ENCODE measurements at places on chromosomes 2 and 18. TPM values are rescaled to one million over a fixed set of nuclear protein-coding genes. Genes with fewer than 3 reads are reported as not detected.

GRCh38 chr2:86697551-86698104, 22.5 kb upstream of the RMND5A start:
- no peak for DNase-seq

The TRIM54 gene
- polyA plus RNA-seq = 1.6 TPM

DNA sequence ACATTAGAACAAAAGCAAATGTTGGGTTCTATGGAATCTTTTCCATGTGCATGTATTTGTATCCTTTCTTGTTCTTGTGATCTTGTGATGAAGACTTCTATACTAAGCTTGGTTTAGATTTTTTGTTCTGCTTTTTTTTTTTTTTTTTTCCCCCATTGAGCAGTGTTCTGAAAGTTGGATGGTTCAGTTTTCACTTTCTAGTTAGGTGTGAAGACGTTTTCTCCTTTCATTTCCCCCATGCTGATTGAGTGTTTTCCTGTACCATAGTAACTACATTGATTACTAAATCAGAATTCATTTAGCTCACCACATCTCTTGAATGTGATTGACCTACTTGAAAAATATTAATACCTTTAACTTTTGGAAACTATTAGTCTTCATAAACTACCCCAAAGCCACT, 34.1 kb downstream of the NOP58 start:
- DNase-seq = no peak

DNA sequence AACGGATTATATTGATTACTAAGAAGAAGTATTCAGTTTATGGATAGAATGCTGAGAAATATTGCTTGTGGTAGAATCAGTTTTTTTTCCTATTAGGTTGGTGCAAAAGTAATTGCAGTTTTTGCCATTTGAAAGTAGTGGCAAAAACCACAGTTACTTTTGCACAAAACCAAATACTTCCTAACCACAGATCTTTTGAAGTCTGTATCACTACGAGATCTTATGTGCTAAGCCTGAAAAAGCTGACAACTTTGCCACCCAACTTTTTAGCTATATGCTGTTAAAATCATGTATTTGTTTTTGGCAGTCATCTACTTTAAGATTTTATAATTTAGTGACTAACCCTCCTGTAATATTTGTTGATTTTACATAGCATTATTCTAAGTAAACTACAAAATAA, 24.6 kb downstream of the DNAJC10 start:
- DNase-seq = no peak

The OTOS gene
- polyA plus RNA-seq = not detected

The EFEMP1 gene
- polyA plus RNA-seq = 53.7 TPM

DNA sequence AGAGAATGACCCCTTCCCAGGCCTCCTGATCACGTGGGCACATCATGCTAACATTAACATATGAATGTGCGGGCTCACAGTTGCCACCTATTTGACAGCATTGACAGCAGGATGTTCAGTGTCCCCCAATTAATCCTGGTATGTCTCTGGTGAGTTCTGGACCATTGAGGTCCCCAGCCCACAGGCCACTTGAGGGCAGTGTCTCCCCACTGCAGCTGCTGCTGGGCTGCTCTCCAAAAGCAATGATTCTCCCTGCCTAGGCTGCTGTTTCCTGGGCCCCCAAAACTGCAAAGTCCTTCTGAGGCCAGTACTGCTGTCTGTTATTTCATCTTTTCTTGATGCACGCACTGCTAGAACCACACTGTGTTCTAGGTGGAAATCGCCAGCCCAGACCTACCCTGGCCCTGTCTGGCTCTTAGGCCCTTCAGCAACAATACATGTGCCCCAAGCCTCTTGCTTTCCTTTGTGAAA, 52.7 kb upstream of the MAPK4 start:
- DNase-seq = peak; percentile 79

The SERPINB4 gene
- not detected for polyA plus RNA-seq

DNA sequence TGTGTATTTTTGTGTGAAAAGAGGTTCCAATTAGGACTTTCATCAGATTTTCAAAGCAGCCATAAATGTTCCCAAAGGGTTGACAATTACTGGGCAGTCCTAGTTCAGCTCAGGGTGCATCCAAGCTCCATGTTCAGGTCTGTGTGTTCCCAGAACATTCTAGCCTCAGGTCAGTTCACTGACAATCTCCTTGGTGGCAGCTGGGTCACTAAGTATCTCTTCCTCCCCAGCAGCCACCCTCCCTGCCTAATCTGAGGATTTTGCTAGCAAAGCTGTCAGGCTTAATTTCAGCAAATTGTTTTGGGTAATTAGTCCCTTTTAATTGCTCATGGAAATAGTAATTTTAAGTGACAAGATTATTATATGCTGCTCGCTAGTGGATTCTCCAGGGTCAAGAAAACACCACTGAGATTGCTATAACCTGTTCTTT, 29.8 kb downstream of the UPP2 start:
- no peak for DNase-seq

The OR6B2 gene
- not detected for polyA plus RNA-seq

The LDLRAD4 gene
- 33.1 TPM for polyA plus RNA-seq

The AQP4 gene
- 382 TPM for polyA plus RNA-seq

- no peak for DNase-seq
These were observed 1.2 kb downstream of the TNS1 start for GRCh38 chr2:218001629-218002028.

The PJVK gene
- polyA plus RNA-seq = 11.6 TPM

DNA sequence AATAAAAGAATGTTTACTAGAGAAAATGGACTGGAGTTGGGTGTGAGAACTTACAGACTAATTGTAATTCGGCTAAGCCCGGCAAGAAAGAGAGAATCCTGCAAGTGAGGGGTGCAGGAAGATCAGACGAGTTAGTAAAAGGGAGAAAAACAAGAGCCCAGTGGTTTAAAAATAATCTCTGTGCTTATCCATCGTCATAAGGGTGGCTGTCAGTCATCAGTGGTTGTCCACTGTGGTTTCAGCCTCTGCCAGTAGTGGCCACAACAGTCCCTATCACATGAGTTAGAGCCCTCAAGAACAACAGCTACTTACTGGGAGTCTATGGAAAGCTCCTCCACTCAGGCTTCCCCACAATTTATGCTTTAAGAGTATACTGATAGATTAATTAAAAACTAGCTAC, 239.8 kb downstream of the SETBP1 start:
- no peak for DNase-seq

DNA sequence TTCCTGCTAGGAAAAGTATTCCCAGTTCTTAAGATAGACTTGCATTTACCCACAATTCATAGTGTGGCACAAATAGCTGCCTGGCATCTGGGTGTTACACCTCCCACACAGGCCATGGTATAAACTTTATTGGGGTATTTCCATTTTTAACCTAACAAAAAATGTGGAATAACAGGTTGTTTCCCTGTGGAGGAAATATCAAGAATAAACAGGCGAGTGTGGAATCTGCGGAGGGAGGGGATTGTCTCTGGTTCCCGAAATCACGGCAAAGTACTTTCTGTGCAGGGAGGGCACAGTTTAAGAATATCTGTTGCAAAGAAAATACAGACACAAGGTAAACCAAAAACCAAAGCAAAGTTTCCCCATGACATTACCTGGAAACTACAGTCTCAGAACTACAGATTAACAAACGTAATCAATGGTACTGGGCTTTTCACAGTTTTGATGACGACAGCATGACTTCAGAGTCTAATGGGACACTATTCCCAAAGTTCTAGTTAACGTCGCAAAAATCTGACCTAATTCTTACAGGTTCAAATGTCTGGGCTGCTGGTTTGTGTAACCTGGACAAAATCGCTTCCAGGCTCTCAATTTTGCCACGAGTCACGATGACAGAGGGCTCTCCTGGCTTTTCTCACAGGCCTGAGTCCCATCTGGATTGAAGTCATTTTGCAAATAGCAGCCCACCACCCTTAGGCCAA, 1.4 kb downstream of the STARD7 start:
- no peak for DNase-seq

The FSIP2 gene
- 1.2 TPM for polyA plus RNA-seq

- DNase-seq = no peak
These were observed 8.9 kb upstream of the PGAP1 start for GRCh38 chr2:196935432-196935831.

The ARHGAP28 gene
- 9.3 TPM for polyA plus RNA-seq

The EGR4 gene
- not detected for polyA plus RNA-seq

The CFAP210 gene
- 4.5 TPM for polyA plus RNA-seq

DNA sequence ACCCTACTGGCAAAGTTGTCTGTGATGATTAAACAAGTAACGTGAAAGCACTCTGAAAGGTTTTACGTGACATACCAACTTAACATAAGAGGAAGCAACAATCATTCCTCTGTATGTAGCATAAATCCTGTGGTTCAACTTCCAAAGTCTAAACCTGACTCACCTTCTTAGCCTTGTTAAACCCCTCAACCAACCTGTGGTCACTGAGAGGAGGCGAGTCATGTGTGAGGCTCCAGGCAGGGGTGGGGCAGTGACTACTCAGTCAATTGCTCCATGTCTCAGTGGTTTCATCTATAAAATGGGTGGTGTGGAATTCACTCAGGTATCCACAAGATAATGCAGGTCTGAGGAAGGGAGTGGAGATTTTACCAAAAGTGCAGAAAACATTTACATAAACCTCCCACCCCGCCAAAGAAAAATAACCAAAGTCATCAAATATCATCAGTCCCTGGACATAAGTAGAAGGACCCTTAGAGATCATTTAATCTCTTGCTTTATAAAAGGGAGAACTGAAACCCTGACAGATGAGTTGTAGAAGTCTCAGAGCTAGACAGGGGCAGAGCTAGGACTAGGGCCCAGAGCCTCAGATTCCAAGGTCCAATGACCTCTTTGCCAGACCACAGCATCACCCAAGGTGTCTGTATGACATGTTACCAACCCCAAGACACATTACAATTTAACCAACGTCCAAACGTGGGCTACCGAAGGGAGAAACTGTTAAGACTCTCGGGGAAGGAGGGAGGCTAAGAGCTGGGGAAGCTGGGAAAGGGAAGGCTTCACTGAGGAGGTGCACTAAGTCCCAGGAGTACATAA, 3.7 kb upstream of the PCBP1 start:
- DNase-seq = no peak

- DNase-seq = no peak
These were observed 972 bp downstream of the RSAD2 start for GRCh38 chr2:6878549-6878948.

All from spinal cord (tissue), 10 donors.